ENCODE measurements at places on chromosomes 1 and 21.

DNA sequence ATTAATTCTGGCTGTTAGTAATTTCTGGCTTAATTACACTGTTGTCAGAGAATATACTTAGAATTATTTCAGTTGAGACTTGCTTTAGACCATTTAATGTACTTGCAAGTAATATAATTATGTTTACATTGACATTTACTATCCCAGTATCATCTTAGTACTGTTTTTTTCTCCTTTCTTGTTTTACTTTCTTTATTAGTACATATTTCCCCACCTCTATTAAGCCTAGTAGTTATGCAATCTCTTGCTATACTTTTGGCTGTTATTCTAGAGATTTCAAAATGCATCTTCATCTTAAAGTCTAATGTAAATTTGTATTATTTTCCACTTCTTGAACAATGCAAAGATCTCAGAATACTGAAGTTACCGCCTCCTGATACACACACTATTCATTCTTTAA lies 24.4 kb downstream of the BRWD1 start:
- DNase-seq = no peak

DNA sequence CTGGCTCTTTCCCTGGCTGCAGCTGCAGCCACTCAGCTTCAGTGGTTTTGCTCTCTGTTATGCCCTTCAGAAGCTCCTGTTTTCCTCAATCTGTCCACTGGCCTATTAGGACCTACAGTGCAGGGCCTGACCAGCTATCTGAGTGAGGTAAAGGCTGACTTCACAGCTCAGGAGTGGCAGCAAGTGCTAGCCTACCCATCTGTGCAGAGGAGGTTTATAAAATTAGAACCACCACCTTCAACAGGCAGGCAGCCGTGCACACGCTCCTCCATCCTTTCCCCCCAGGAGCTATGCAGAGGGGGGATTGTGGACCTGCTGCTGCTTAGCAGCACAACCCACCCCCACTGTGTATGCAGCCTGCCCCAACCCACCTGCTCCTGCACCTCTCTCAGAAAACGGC lies 8.3 kb downstream of the ADAR start:
- no peak for DNase-seq

GRCh38 chr1:184387069-184387475 lies 243 bp downstream of the C1orf21 start:
- DNase-seq = no peak

DNA sequence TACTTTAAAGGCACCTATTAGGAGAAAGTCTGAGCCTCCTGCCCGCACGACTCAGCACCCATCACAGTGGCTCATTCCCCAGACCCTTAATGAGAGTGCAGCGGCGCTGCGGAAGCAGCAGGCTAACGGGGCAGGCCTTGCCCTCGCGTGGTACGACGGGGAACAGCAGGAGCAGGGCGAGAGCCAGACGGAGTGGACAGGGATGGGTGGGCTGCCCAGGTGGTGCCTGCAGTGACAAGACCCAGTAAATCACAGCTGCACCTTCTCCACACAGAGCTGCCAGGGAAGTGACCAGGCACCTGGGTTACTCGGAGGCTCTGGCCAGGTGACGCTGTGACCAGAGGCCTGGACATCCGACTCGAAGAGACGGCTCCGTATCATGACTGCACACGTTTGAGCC lies 131.9 kb downstream of the NPHP4 start:
- DNase-seq = peak; percentile 14

- DNase-seq = no peak
Measured at GRCh38 chr1:157181258-157181657, 43.1 kb upstream of the ETV3 start.

DNA sequence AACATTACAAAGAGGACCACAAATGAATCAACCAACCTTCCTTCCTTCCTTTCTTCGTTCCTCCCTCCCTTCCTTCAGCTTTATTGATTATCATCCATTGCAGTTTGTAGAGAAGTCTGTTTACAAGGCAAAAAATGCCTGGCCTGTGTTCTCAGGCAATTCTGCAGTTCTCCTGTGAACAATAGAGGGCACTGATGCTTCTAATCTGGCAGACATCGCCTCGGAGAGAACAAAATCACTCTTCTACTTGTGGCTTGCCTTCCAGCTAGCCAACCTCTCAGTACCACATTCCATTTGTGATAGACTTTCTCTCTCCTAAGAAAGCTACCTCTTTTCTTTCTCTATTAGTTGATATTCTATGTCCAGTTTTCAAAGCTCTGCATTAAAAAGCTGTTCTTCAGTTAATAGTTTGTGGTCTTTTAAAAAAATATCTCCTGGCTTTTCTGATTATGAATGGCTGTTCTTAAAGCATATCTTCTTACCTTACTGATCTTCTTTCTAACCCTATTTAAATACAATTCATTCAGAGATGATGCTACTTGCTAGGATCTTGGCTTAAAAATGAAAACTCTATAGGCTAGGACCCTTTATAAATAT lies 26.9 kb upstream of the ESRRG start:
- DNase-seq = peak; percentile 86
